ENCODE measurements at places on chromosomes 1 and 21.

DNA sequence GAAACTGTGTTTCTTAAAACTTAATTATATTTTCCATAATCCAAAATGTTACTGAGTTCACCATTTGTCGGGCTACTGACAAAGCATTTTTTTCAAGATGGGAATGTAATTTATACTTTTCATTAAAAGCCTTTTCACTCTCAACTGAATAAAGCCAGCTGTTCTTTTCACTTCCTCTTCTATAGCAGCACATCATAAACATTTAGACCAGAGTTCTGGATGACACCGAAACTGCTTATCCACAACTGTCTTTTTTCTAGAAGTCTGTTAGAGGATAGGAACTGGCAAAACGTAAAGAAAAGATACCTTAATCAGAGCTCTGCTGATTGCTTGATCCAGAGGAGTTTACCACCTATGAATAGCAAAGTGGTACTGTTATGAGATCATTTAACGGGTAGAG is 594.7 kb downstream of the ADGRL2 start:
- no peak for DNase-seq

GRCh38 chr1:66140072-66140471 is 347.4 kb downstream of the PDE4B start:
- DNase-seq: peak; percentile 24

DNA sequence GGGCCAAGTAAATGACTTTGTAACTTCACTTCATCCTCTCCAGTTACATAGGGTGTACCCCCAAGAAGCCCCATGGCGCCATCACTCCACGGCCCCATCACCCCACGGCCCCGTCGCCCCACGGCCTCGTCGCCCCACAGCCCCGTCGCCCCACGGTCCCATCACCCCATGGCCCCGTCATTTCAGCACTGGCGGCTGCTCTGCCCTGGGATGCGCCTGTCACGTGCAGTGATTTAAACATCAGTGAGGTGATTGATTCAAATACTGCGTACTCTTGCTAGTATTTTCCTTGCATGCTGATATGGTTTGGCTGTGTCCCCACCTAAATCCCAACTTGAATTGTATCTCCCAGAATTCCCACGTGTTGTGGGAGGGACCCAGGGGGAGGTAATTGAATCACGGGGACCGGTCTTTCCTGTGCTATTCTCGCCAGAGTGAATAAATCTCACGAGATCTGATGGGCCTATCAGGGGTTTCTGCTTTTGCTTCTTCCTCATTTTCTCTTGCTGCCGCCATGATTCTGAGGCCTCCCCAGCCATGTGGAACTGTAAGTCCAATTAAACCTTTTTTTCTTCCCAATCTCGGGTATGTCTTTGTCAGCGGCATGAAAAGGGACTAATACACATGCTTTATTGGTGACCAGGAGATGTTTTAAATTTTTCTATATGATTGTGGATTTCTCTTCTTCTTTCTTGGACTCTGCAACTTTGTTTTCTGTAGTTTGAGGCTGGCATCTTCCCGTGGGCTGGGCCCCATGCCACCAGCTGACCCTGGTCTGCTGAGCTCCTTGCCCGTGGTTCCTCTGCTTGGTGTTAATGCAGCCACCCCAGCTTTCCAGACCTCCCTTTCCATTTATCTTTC is 50.1 kb upstream of the PCBP3 start:
- DNase-seq: no peak

GRCh38 chr21:38878379-38879179 is 72.8 kb downstream of the ETS2 start:
- DNase-seq: no peak

DNA sequence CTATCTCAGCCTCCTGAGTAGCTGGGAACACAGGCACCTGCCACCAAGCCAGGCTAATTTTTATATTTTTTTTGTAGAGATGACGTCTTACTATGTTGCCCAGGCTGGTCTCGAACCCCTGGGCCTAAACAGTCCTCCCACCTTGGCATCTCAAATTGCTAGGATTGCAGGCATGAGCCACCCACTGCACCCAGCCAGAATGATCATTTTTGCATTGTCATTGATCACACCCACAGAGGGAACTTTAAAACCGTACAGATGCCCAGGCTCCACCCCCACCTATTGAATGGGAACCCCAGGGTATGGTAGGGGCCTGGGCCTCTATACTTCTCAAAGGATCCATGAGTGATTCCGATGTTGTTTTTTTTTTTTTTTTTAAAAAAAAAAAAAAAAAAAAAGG is 36.7 kb downstream of the ETNK2 start:
- DNase-seq: no peak

DNA sequence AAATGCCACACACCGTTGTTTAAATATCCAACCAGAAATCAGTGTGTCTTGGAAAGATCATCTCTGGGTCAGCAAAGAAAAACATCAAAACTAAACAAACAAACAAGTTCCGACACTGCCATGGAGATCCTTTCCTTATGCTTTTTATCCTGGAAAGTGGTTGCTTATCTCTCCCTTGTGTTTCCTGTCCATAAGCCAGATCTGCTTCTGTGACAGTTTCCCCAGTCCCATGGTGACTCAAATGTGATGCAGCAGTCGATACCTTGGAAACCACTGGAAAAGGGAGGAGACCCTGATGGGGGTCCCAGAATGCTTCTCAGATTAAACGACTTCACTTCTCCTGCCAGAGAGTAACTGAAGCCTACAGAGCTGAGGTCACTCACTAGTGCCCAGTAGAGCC is 94.7 kb downstream of the DMRTA2 start:
- no peak for DNase-seq

All from NCI-H460 (cell line).